ENCODE measurements at places on chromosomes 4 and X.
A peak's percentile ranks its signal among the peaks of the same experiment; 100 is the strongest.

DNA sequence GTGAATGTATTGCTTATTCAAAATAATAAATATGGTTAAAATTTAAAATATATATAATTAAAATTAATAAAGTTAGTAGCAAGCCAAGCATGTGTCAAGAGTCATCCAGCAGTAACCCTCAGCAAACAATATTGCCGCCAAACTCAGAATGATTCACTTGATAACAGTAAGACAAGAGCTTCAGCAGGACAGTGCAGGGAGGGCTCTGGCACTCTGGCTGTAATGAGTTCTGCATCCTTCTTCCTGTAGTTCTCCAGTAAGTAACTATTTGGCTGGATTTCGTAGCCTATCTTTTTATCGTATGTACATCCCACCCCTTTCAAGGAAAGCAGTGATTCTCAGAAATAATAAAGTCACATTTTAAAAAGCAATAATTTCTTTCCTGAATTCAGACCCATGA, 17.6 kb downstream of the OTUD6A start:
- DNase-seq: no peak

- no peak for DNase-seq
These were observed 6.2 kb upstream of the DCAF8L2 start for GRCh38 chrX:27583976-27584375.

DNA sequence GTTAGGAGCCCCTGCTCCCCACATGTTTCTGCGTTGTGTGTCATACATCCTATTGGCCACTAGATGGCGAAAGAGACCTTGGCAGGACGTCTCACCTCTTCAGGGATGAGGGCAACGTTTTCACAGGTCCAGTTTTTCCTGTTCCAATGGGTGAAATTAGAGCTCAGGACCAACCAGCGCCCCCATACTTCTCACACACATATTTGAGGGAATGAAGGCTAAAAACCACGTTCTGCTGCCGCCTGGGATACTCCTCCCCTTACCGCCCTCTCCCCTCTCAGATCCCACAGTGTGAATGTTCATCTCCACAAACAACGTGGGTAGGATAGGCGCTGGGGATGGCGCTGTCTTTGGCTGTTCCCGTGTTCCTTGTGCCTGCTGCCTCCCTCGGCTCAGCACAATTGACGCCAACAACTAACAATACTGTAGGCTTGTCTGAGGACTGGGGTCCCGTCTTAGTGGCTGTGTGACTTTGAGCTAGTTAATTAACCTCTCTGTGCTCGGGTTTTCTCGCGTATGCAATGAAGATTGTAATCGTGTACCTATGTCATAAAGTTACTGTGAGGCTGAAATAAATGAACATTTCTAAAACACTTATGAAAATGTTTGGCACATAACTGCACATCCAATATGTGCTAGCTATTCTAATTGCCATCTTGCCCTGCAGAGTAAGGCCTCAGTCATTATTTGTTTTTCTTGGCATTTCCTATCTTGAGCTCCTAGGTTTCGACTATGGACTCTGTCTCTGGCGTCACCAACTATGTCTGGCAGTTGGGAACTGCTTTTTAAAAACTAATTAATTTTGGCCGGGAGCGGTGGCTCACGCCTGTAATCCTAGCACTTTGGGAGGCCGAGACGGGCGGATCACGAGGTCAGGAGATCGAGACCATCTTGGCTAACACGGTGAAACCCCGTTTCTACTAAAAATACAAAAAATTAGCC, 181.3 kb upstream of the STK26 start:
- peak; percentile 7 for DNase-seq

DNA sequence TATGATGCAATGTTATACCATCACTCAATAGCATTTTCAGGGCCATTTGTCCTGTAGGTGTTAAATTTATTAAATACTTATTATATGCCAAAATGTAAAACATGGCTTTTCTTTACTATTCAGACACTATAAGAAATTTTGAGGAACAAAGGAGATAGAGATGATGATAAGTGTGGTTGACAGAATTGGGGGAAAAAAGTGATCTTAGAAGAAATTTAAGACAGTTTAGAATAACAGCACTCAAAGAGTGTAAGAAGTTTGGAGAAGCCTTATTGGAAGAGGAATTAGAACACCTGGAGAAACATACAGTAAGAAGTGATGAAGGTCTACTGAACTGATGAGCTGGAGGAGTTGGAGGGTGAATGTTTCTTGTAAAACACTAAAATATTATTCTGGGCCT, 12.8 kb upstream of the AFP start:
- no peak for DNase-seq

DNA sequence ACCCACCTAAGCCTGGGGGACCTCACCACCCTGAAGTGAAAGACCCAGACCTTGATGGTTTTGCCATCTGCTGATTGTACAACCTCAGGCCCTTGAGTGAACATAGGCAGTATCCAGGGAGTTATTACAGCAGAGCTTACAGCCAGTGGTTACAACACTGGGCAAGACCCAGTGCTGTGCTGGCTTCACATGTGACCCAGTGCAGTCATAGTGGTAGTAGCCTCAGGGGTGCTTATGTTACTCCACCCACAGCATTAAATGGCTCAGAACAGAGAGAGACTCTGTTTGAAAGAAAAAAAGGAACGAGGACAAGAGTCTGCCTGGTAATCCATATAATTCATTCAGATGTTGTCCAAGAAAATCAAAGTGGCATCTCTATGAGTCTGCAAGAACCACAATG, 45.2 kb upstream of the DACH2 start:
- DNase-seq: no peak

- no peak for DNase-seq
These were observed 61.9 kb downstream of the ASB9 start for GRCh38 chrX:15207994-15208393.

- DNase-seq: no peak
These were observed 41.0 kb upstream of the KLHL34 start for GRCh38 chrX:21699136-21699535.
